ENCODE measurements at places on chromosomes 5 and 9.

- no peak for DNase-seq
Observed at GRCh38 chr9:133118179-133118520, 2.9 kb downstream of the RALGDS start.

DNA sequence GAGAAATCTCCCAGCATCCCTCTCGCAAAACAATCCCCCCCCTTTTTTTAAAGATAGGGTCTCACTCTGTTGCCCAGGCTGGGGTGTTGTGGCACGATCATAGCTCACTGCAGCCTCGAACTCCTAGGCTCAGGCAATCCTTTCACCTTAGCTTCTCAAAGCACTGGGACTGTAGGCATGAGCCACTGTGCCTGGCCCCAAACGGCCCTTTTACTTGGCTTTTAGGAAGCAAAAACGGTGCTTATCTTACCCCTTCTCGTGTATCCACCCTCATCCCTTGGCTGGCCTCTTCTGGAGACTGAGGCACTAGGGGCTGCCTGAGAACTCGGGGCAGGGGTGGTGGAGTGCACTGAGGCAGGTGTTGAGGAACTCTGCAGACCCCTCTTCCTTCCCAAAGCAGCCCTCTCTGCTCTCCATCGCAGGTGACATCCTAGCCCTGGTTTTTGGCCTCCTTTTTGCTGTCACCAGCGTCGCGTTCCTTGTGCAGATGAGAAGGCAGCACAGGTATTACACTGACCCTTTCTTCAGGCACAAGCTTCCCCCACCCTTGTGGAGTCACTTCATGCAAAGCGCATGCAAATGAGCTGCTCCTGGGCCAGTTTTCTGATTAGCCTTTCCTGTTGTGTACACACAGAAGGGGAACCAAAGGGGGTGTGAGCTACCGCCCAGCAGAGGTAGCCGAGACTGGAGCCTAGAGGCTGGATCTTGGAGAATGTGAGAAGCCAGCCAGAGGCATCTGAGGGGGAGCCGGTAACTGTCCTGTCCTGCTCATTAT is 6.8 kb downstream of the CA9 start:
- no peak for DNase-seq

GRCh38 chr9:78132701-78133058 is 101.1 kb upstream of the GNAQ start:
- no peak for DNase-seq

DNA sequence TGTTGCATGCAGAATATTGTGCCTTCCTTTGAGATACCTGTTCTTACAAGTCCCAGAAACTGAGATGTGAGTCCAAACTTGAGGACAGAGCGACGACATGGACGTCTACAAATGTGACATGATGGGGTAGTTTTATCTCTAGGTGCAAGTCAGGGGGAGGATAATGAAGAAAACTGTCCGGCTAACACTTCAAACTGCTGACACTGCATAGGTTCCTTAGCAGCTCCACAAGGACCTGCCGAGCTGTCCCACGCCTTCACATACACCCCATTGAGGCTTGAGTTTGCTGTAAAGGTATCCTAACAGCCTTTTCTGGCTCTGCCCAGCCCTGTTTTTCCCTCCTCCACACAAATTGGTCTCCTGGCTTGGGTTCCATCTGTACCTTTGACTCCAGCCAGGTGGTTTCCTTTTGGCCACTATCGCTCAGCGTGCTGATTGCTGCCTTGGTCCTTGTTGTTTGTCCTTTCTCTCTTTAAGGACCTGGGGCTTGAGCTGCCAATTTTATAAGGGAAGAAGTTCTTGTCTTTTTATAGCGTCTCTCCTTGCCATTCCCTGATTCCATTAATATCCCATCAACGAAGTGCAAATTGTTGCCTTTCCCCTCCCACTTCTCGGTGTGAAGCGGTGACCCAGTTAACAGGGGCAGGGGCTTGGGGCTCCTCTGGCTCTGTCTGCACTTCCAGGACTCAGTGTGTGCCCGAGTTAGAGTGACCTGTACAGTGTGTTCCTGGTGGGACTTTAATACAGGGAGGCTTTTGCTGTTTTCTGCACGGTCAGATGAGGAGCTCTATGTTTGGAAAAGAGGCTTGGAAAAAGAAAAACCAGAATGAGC is 100.3 kb downstream of the PCSK1 start:
- no peak for DNase-seq

DNA sequence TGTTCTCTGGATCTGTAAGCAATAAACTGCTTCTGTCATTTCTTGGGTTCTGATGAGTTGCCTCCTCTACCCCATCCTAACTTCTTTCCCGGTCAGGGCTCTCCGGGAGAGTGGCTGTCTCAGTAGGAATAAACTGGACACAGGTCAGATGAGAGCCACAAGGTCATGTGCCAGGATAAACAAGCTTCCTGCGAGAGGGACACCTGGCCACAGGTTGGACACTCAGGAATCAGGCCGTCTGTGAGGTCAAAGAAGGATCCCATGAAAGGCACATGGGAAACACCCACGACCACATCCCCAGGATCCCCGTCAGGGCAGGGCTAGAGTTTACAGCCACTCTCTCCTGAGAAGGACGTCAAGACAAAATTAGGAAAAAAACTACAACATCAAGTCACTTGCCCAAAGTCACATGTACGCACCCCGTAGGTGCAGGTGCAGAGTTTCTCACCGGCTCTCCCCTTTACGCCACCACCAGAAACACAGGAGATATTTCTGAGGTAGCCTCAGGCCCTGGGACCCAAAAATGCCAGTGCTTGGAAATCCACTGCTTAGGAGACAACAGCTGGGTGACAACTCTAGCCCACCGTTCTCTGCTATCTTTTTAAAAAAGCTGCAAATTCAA is 28.7 kb downstream of the CCT5 start:
- no peak for DNase-seq
